CD8-positive, alpha-beta T cell (primary cell): ENCODE measurements at places on chromosomes 1 and 21.

DNA sequence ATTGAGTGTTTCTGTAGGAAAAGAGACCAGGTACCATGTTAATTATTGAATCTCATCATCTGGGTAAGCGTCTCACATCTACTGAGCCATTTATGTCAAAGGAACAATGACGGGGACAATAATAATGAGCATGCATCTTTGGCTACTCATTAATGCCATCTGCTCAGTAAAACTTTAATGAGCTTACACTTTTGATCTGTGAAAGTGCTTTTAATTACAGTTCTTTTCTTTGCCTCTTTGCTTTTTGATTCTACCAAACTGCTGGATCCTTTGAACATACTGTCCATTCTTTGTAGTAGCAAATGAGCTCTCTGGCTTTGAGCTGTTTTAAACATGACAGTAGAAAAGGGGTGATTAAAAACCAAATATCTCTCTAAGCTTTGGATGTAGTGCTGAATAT is 181.2 kb upstream of the IVNS1ABP start:
- DNase-seq, result no peak

- DNase-seq, result no peak
These were observed 8.3 kb downstream of the AHDC1 start for GRCh38 chr1:27595597-27595996.

DNA sequence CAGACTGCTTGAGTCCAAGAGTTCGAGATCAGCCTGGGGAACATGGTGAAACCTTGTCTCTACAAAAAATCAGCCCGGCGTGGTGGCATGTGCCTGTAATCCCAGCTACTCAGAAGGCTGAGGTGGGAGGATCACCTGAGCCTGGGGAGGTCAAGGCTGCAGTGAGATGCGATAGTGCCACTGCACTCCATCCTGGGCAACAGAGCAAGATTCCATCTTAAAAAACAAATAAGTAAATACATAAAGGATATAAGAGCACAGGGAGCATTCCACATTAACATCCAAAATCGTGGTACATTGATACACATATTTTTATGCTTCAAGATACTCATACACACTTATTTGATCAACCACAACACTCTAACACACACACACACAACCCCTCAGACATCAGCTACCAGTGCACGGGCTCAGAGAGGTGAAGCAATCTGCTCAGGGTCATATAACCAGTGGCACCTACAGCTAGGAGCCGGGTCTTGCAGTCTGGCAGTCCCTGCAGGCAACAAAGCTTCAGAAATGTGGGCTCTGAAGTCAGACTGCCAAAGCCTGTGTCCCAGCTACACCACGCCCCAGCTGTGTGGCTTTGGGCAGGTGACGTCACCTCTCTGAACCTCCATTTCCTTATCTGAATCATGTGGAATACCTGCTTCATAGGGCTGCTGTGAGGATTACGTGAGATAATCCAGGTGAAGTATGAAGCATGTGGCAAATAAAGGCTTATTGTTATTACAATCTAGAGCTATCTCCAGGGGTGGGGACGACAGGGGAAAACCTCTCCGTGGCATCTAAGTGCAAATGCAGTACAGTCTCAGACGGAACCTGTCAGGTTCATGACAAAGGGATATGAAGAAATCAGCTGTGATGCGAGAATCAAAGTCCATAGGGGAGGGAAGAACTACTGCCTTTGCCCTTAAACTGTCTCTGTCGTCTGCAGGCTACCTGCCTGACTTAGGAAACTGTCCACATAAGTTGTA is 4.8 kb upstream of the CRYBG2 start:
- peak; percentile 52 for DNase-seq

- DNase-seq, result no peak
These were observed 104.6 kb downstream of the ENAH start for GRCh38 chr1:225548140-225548857.

- DNase-seq, result no peak
These were observed 31.2 kb downstream of the FMN2 start for GRCh38 chr1:240122639-240123613.
